ENCODE measurements at places on chromosomes 5 and 9.

DNA sequence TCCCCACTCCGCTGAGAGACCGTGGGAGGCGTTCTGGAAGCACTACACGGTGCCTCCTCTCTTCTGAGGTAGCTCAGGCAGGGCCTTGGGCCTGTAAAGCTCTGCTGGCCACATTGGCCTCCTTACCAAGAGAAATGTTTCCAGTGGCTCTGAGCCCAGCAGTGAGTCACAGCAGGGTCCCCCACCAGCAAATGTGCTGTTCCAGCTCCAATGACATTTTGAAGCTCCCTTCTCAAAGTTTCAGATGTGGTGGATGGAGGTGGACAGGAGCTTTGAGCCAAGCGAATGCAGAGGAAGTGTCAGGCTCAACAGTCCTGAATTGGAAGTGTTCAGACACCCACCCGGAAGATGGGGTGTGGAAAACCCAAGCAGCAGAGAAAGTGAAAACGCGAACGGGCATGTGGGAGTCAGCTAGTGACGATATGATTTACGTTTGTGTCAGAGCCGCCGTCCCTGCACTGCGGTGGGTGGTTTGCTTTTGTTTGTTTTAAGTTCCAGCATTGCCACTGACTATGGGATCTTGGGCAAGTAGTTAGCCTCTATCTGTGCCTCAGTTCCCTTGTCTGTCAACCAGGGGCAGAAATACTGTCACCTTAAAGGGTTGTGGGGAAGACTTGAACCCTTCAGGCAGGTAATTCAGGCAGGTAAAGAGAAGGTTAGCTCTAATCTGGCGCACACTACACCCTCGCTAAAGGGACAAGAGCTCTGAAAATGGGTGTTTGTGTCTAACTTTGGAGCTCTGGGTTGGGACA lies 38.2 kb downstream of the C5orf15 start:
- DNase-seq, result no peak

GRCh38 chr5:174624733-174625522 lies 99.5 kb upstream of the MSX2 start:
- peak; percentile 56 for DNase-seq

DNA sequence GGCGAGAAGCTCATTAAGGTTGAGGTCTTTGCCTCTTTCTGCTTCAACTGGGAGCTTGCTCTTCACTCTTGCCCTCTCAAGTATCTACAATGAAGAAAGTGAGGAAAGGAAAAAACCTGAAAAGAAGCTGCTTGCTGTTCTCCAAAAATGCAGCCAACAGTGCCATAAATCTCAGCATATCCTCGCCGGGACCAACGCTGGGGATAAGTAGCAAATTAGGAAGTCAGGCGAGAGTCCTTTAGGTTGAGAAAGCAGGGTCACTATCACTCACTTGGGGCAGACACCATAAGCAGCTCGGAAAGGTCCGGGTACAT lies 399 bp downstream of the NUP155 start:
- no peak for DNase-seq

GRCh38 chr9:126451316-126451885 lies 124.8 kb downstream of the MVB12B start:
- no peak for DNase-seq

DNA sequence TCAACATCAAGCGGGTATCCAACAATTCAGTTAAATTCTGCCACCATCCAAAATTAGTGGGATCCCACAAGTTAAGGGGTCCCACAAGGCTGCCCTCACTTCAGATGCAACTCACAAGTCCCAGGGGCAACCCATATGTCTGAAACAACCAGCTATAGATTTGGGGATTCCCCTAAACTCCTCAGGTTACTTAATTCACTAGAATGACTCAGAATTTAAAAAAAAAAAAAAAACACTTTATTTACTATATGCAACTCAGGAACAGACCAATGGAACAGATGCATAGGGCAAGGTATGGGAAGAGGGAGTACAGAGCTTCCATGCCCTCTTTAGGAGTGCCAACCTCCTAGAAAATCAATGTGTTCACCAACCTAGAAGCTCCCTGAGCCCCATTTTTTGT lies 15.1 kb downstream of the AUH start:
- DNase-seq, result no peak

- DNase-seq, result no peak
Measured at GRCh38 chr9:93318480-93318879, 133.0 kb upstream of the FAM120A start.

DNA sequence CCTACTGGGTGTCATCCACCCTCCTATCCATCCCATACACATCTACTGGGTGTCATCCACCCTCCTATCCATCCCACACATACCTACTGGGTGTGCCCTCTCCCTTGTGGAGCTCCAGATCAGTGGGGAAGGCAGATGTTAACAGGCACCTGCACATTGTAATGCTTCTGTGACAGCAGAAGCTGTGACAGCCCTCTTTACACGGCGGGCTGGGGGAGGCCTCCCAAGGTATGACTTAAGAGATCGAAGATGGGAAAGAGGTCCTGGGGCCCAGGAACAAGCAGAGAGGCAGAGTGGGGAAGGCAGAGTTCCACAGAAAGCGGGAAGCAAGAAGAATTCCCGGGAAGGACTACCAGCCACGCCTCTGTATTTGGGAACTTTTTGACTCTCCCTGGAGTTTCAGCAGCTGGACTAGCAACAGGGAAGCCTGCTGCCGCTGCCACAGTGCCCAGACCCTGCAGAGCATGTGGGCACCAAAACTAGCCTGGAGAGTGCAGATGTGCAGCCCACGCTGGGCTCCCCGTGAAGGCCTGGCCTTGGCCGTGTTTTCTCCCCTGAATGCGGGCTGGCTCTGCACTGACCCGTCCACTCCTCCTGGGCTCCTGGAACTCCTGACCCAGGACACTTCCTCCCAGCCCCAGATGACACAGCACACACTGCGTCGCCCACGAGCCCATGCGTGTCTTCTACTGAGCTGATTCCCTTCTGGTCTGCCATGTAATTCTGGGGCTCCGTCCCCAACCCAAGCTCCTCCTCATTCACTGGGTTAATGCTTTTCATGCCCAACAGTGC lies 9.3 kb downstream of the TOR1A start:
- no peak for DNase-seq

Data from Caco-2 (cell line).